ENCODE measurements at places on chromosomes 12 and 14. TPM values are rescaled to one million over a fixed set of nuclear protein-coding genes. Genes with fewer than 3 reads are reported as not detected.

DNA sequence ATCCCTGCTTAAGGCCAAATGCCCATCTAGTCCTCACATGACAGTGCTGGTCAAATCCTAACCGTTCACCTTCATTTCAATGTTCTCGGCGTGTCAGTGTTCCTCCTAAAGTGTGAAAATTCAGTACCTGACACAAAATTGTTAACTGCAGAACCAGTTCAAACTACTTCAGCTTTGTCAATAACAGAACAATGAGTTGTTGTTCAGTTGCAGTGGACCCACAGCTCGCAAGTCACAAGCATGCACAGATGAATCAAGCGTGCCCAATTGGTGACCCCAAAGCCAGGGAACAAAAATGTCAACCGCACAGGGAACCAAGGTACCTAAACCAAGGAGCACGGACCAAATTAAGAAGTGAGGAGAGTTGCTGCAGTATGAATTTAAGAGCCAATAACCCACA is 23.2 kb downstream of the NRDE2 start:
- peaks cover 67% of the 10 kb centered on the region for H3K36me3 ChIP-seq
- H3K4me3 ChIP-seq = no peak overlapping the region
- no peaks in the 10 kb centered on the region for H3K4me1 ChIP-seq
- no peaks in the 10 kb centered on the region for H3K27me3 ChIP-seq

DNA sequence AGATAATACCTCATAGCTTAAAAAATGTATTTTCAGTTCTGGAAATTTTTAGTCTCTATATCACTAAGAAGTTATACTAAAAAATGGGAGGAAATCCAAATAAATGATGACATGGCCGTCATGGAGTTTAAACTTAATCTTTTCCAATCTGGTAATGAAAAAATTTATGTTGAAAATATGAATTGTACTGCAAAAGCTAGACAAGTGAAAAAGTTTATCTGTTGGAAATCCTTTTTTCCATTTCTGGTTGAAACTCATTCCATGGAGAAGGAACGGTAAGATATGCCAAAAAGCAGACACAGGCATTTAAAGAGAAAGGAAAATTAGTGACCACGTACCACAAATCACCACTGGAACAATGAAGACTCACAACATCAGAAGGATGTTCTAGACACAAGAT is 314.2 kb upstream of the PRICKLE1 start:
- no peak for DNase-seq
- no peak overlapping the region for H3K4me3 ChIP-seq
- H3K27me3 ChIP-seq = no peaks in the 10 kb centered on the region
- no peaks in the 10 kb centered on the region for H3K36me3 ChIP-seq
- no peaks in the 10 kb centered on the region for H3K4me1 ChIP-seq
- no peak overlapping the region for H3K27ac ChIP-seq

DNA sequence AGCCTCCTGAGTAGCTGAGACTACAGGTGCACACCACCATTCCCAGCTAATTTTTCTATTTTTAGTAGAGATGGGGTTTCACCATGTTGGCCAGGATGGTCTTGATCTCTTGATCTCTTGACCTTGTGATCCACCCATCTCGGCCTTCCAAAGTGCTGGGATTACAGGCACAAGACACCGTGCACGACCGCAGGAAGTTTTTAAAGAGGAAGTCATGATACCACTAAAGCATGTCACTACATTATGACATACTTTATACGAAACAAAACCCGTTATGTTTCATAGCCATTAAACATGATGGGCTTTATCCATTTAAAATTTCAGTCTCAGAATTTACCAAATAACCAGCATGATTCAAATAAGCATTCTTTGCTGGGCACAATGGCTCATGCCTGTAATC is 83.8 kb upstream of the DUSP6 start:
- no peaks in the 10 kb centered on the region for H3K36me3 ChIP-seq
- no peak for DNase-seq
- no peak overlapping the region for H3K27ac ChIP-seq
- no peaks in the 10 kb centered on the region for H3K27me3 ChIP-seq

GRCh38 chr14:70338550-70338949 is 20.9 kb downstream of the COX16 start:
- H3K36me3 ChIP-seq = peaks cover 48% of the 10 kb centered on the region
- no peak overlapping the region for H3K4me3 ChIP-seq
- H3K27me3 ChIP-seq = no peaks in the 10 kb centered on the region
- no peak overlapping the region for H3K27ac ChIP-seq
- no peaks in the 10 kb centered on the region for H3K4me1 ChIP-seq

- DNase-seq = no peak
- H3K27me3 ChIP-seq = no peaks in the 10 kb centered on the region
- H3K36me3 ChIP-seq = no peaks in the 10 kb centered on the region
- no peak overlapping the region for H3K27ac ChIP-seq
Observed at GRCh38 chr12:20096430-20096829, 271.9 kb upstream of the PDE3A start.

GRCh38 chr14:105123064-105123665 is 45.4 kb downstream of the JAG2 start:
- H3K4me1 ChIP-seq = peaks cover 24% of the 10 kb centered on the region
- no peak overlapping the region for H3K4me3 ChIP-seq
- H3K27me3 ChIP-seq = peaks cover 25% of the 10 kb centered on the region
- H3K36me3 ChIP-seq = no peaks in the 10 kb centered on the region
- no peak for DNase-seq

GRCh38 chr12:120515496-120515895 is 13.5 kb downstream of the COQ5 start:
- H3K27ac ChIP-seq = no peak overlapping the region
- H3K4me3 ChIP-seq = no peak overlapping the region
- H3K4me1 ChIP-seq = no peaks in the 10 kb centered on the region
- no peaks in the 10 kb centered on the region for H3K27me3 ChIP-seq
- DNase-seq = no peak
- peaks cover 38% of the 10 kb centered on the region for H3K36me3 ChIP-seq

DNA sequence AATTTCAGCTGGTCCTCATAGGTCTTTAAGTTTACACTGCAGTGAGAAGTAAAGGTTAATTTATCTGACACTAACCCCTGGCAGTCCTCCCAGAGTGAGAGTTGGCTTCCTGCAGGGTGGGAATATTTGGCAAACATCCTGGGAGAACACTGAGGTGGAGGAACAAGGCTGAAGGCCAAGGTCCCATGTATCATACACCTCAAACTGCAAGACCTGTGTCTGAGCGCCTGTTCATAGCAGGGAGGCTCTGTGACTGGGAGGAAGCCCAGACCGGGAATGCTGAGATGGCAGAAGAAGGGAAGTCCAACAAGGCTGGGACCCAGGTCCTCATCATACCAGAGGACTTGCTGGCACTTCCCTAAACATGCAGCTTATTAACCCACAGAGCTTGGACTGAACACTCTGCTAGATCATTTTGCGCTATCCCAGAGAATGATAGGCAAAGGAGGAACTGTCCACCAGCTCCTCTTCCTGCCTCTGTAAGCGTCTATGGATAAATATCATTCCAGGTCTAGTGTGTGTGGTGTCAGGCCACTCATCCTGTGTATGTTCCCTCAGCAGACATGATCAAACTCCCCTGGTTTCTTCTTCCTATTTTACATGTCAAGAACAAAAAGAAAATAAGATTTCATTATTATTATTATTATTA is 199.6 kb upstream of the CNOT2 start:
- H3K36me3 ChIP-seq = no peaks in the 10 kb centered on the region
- H3K4me3 ChIP-seq = no peak overlapping the region
- H3K4me1 ChIP-seq = peaks cover 14% of the 10 kb centered on the region
- DNase-seq = no peak

GRCh38 chr14:63496837-63497400 is 46.3 kb downstream of the PPP2R5E start:
- peaks cover 36% of the 10 kb centered on the region for H3K4me1 ChIP-seq
- no peaks in the 10 kb centered on the region for H3K27me3 ChIP-seq
- H3K36me3 ChIP-seq = no peaks in the 10 kb centered on the region
- no peak overlapping the region for H3K27ac ChIP-seq

DNA sequence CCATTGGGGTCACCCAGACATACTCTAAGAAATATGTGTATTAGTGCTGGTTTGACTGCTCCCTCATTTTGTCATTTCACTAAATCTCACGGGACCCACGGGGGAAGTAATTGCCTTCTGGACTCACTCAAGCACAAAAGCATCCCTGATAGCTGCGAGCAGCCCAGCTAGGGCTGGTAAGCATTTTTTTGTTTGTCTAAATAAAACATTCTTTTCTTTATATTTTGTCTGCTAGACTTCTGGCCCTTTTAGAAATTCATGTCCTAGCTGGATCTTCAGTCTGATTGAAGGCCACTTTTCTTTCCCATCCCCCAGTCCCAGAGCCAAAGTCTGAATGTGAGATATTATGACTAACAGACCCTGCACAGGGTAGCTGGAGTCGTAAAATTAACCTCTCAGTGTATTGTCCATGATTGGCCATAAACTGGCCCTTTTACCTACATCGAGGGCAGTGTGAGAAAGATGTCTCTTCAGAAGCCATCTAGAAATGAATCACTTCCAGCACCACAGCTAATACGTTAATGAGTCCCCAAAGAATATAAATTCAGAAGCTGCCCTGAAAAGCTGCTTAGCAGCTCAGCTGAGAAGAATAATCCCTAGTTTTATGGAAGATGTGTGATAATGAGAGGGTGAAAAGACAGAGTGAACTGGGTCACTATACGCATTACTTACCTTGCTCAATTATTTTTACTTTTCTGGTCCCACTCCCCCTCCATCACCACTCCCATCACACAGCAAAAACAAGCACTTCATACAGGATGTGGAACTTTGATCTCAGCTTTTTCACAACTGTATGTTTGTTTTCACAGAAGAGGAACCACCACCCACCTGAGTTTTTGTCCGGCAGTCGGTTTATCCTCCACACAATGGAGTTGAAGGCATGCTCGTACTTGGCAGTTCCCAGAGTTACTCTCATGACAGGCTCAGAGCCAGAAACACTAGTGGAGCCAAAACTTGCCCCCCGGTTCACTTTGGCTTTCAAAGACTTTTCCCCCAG is 55.6 kb upstream of the GTF2A1 start:
- H3K36me3 ChIP-seq = peaks cover 25% of the 10 kb centered on the region
- H3K27me3 ChIP-seq = no peaks in the 10 kb centered on the region
- no peak overlapping the region for H3K4me3 ChIP-seq
- peaks cover 10% of the 10 kb centered on the region for H3K4me1 ChIP-seq
- no peak overlapping the region for H3K27ac ChIP-seq
- no peak for DNase-seq

The DENND5B gene
- 9.7 TPM for total RNA-seq

The KRT72 gene
- 7.7 TPM for total RNA-seq
